ENCODE measurements at places on chromosomes 3 and 15.
A peak's percentile ranks its signal among the peaks of the same experiment; 100 is the strongest.

- DNase-seq = no peak
Measured at GRCh38 chr15:61769557-61769956, 290.7 kb downstream of the VPS13C start.

GRCh38 chr3:117527346-117527745, 817.8 kb downstream of the TUSC7 start:
- no peak for DNase-seq

GRCh38 chr15:101045236-101045646, 126.1 kb downstream of the LRRK1 start:
- no peak for DNase-seq

GRCh38 chr3:8212794-8213193, 288.8 kb upstream of the LMCD1 start:
- no peak for DNase-seq

GRCh38 chr3:72329354-72329753, 518.9 kb downstream of the SHQ1 start:
- no peak for DNase-seq

DNA sequence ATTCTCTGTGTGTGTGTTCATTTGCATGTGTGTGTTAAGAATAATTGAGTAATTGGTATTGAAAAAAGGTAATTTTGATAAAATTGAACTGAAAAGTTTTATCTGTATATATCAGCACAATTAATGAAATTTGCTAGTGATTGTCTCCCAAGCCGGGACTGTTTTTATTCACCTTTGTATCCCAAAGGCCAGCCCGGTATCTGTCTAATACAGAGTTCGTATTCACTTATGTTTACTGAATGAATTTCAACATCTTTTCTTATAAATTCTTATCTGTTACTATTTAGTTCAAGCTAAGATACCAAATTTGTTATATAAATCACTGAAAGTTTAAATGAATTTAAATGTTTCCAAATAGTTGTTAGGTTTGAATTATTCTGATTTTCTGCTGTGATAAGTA, 394.0 kb upstream of the NAALADL2 start:
- DNase-seq = no peak

- DNase-seq = no peak
Measured at GRCh38 chr3:164465172-164465571, 613.1 kb downstream of the SI start.

- no peak for DNase-seq
Measured at GRCh38 chr15:41169781-41170180, 53.7 kb upstream of the INO80 start.

GRCh38 chr15:48392356-48392755, 61.1 kb downstream of the DUT start:
- no peak for DNase-seq

DNA sequence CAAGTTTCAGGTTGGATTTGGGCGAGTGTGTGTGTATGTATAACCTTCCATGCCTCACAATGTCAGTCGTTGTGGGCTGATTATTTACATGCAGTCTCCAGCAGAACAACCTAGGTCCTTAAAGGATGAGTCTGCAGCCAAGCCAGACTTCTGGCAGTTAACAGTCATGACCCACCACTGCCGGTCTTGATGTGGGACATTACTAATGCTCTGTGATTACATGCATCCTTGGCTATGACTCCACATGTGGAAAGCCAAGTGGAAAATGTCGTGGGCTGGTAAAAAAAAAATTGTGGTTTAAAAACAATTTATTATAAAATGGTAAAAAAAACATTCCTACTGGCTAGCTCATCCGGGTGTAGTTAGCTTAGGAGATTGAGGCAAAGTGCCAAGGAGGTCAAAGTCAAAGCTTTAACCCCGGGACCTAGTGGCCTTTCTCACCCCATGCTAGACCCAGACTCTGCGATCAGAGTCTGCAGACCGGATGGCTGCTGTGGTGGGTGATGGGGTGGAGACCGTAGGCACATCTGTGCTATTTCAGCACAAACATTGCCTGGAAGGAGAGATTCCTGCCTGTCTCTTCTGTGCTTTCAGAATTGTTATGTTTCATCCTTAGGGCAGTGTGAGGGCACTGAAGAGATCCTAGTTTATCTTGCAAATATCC, 6.8 kb downstream of the RARRES1 start:
- DNase-seq = no peak

DNA sequence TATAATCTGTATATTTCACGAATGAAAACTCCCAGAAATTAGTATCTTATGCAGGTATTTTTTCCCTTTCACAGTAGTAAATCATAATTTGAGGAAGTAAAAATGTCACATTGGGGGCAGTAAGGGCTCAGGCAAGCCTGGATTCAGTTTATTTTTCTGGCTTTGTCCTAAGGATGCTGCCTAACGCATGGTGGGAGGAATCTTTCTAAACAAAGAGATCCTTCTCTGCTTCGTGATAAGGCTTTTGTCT, 35.7 kb downstream of the DNASE1L3 start:
- DNase-seq = no peak

- no peak for DNase-seq
Measured at GRCh38 chr3:101149707-101150106, 156.5 kb upstream of the ABI3BP start.

- DNase-seq = no peak
Measured at GRCh38 chr15:66600240-66600627, 34.4 kb upstream of the LCTL start.

DNA sequence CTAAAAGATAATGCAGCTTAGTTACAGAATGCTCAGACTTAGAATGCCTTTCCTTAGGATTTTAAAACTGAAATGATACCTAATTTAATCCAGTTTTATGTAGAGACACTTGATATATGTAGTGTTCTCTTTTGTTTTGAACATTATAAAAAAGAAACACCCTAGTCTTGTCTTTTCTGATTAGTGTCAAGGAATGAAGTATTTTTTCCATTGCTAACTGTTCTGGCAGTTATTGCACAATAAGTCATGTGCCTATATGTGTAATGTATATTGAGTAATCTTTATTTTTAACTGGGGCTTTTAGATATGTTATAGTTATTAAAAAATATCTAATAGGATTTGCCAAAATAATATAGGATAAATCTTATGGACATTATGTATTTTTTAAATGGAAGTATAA, 4.5 kb downstream of the ARL8B start:
- DNase-seq = no peak

DNA sequence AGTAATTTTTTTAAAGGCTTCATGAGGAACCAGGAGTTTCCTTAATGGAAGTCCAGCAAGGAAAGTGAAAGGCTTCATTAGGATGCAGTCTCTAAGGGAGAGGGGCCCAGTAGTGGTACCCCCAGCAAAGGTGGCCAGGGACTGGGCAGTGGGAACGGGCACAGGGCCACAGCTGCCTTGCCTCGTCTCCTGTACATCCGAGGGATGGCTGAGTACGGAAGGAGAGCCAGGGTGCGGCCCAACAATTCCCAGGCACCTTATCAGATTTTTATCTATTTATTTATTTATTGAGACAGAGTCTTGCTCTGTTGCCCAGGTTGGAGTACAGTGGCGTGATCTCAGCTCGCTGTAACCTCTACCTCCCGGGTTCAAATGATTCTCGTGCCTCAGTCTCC, 14.5 kb downstream of the SEMA3G start:
- DNase-seq = no peak

DNA sequence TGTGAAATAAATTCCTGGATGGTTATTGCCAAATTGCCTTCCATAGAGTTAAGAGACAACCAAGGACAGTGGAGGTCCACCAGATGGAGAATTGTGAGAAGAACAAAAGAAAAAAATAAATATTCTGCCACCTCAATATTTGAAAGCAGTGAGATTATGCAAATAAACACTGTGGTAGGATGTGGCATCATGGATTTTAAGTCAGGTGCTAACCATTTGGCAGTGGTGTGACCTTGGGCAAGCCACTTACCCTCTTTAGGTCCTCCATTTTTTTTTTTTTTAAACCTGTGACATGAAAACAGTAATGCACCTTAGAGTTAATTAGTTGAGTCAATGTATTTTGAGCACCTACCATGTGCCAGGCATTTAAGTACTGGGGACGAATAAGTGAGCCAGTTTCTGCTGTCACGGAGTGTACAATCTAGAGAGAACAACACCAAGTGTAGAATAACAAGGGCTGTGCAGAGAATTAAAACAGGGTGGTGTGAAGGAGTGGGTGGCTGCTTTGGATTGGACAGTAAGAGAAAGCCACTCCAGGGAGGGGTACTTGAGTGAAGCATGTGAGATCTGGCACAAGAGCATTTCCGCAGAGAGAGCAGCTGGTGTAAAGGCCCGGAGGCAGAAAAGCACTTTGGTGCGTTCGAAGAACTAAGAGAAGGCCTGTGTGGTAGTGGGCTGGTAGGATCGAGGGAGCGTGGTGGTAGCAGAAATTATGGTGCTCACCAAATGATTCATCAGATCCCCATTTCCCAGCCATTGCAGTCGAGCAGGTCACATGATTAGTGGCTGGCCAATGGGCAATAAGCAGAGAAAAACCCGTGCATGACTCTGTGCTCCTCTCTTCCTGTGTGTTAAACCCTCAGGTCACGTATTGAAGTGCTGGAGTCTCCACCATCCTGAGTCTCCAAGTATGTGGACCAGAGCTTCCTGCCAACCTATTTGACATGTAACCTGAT, 39.2 kb downstream of the CCK start:
- DNase-seq = no peak

- DNase-seq = no peak
Measured at GRCh38 chr15:83592370-83593040, 61.4 kb upstream of the ADAMTSL3 start.

- DNase-seq = no peak
Measured at GRCh38 chr3:81161851-81162250, 599.6 kb downstream of the GBE1 start.

- no peak for DNase-seq
Measured at GRCh38 chr15:63655683-63656372, 58.6 kb downstream of the FBXL22 start.

DNA sequence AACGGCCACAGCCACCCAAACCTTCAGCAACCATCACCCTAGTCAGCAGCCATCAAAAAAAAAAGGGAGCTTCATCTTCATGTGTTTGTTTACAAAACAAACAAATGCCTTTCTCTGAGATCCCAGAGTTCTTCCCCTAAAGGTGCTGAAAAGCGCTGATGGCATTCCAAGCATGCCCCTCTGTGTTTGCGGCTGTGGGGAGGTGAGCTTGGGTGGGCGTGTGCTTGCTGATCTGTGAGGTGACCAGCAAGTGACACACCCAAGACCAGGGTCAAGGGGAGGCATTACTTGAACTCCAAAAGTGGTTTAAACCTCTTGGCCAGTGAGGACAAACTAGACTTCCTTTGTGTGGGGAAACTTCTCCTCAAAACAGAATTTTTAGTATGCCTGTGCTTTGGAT, 81.5 kb downstream of the DHX36 start:
- DNase-seq = no peak

GRCh38 chr3:177329854-177330253, 132.6 kb upstream of the TBL1XR1 start:
- no peak for DNase-seq

DNA sequence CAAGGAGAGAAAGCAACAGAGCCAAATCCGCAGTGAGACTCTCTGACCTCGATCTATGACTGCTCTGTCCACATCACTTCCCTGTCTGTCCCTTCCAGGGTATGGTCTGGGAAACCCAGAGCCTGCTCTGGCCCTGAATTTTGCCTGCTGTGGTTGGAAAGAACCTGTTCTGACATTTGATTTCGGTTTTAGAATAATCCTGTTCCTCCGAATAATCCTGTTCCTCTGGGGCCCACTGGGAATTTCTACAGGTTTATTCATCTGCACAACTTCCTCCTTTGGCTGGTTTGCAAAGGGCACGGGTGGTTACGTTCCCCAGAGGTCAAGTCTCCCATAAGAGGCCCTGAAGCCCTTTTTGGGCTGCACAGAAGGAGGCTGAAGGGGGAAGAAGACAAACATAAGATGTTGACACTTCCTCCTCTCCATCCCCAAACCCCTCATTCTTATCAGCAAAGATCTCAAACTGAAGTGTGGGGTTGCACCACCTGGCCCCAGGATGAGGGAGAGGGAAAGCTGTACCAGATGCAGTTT, 10.6 kb downstream of the LAMP3 start:
- DNase-seq = no peak

GRCh38 chr3:133506215-133506901, 67.1 kb upstream of the CDV3 start:
- DNase-seq = no peak

DNA sequence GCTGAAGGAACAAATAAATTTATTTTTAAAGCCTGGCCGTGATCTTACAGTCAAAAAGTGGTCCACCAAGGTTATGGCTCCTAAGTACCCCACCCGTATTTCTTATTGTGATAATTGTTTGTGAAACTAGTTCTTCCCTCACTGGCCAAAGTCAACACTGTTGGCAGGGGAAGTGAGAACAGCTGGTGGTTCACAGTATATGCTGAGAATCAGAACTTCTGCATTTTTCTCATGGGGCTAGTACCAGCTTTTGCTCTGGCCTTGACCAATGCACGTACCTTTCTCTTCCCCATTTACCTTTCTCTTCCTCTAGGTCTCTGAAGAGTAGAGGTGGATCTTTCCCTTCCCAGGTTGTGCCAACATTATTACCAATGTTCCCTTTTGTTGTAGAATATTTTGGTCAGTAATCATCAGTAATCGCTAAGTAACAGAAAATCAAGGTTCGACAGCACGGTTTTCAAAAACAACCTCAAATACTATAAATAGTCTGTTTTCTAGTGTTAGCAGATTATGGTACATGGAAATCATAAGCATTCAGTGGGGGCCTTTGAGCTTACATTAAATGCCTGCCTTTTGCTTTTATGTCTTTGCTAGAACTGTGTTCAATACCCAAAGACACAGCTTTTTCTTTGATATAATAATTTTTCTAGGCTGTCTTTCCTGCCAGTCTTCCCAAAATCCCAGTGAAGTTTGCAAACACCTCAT, 268.0 kb downstream of the LPP start:
- DNase-seq = peak; percentile 14

GRCh38 chr3:27625864-27626263, 96.3 kb downstream of the EOMES start:
- no peak for DNase-seq

DNA sequence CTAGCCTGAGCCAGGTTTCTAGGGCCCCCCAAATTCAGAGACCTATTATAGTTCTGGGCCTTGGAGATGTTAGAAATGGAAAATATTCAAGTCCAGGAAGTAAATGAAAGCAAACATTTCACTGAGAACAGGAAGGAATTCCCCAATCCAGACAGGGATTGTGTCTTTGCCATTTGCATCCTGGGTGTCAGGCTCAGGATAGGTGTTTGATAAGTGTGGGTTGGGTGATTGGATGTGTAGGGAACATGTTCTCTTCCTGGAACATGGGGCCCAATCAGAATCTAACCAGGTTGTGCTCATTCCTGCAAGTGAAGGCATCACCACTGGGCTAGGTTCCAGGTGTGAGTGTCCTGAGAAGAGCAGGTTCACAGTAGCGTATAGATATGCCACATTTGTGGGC, 14.6 kb upstream of the LRRC2 start:
- DNase-seq = no peak

- DNase-seq = no peak
Measured at GRCh38 chr3:161657786-161658185, 161.2 kb downstream of the OTOL1 start.
